Stimulated activated CD4-positive, alpha-beta T cell treated with anti-CD3 and anti-CD28 coated beads, Interleukin-2, amount 100 ng/mL, for 24 hours (primary cell): ENCODE measurements at places on chromosomes 5 and 9.

DNA sequence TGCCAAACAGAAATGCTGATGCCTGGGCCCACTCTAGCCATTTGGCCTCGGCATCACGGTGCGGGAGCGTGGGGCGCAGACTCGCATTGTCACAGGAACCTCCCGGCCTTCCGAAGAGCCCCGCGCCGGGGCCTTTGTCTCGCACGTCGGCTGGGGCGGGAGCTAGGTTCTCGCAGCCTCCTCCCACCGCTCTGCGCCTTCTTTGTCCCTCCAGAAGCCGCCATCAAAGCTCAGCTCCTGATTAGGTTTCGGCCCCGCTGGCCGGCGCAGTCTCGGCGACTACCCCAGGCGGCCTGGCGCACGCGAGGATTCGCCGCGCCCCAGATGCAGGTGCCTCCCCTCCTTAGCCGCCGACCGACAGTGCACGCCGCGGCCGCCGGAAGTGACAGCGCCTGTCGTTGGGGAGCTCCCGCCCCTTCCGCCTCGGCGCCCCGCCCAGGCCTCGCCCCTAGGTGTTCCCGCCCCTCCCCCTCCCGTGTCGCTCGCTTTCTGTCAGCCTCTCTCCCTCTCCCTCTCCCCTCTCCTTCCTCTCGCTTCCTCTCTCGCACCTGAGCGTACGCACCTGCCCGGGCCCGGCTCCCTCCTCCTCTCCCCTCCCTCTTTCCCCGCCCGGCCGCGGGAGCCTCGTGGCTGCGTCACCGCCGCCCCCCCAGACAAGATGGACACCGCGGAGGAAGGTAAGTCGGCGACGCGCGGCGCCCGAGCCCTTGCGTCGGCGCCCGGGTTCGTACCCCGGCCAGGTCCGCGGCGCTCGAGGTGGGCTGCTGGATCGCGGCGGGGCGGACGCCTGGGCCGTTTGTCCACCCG is at the start of gene MARCHF6:
TSS of gene MARCHF6 (plus strand) at position 455 of the 807 bp plus-strand sequence. CDS start at position 659, 204 bp downstream.
- DNase-seq: peak; percentile 96

DNA sequence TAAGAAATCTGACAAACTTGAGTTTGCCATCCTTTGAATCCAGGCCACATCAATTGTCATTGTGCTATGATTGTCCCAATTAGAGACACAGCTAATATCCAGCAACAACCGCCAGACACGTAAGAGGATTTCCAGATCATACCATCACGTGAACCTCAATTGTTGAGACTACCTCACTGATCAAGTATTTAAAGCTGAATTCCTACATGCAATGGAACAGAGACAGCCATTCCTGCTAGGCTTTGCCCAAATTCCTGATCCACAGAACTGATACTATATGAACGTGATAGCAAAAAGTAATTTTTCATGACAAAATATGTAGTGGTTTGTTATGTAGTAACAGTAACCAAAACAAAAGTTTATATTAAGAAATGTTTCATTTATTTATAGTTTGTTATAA is 657.7 kb downstream of the PRR16 start:
- DNase-seq: no peak

DNA sequence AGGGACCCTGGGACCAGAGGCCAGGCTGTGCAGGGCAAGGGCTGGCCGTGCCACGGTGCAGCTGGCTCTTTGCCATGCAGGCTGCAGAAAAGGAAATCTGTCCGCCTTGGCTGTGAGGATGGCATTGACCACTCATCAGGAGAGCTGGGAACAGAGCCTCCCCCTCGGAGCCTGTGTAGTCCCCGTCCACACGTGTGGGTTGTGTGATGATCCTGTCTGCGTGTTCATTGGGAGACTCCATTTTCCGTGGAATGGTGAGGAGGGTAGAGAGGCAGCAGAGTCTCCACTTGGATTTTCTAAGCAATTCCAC is 47.7 kb downstream of the EHMT1 start:
- DNase-seq: no peak

DNA sequence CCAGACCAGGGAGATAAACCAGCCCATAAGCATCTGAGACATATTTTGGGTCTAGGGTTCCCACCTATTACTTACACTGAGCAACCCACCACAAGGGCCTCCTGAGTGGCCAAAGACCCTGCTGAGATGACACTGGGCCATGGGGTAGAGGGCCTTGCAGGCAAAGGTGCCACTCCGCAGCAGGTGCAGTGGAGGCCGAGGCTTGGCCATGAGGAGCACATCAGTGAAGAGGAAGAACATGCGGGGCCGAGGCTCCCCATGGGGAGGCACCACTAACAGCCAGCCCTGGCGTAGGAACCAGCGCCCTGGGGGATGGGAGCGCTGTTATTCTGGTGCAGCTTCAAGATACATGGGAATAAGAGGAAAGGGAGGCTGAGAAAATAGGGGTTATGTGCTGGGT is 2.6 kb downstream of the ARHGEF39 start:
- no peak for DNase-seq

DNA sequence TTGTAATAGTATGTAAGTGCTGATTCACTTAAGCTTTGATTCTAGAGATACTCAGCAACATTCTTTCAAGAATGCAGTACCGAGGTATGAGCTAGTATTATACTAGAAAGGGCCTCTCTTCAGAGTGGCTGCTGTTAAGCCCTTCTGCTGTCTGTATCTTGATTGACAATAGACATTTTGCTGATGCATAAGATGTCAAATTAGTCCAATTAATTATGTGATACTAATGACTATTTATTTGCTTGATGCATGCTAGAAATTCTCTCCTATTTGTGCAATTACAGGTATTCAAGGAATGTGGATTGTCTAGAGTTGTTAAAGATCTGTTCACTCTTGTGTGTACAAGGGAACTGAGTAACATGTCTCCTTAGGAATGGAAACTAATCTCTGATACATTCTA is 92.3 kb upstream of the PTGER4 start:
- no peak for DNase-seq

DNA sequence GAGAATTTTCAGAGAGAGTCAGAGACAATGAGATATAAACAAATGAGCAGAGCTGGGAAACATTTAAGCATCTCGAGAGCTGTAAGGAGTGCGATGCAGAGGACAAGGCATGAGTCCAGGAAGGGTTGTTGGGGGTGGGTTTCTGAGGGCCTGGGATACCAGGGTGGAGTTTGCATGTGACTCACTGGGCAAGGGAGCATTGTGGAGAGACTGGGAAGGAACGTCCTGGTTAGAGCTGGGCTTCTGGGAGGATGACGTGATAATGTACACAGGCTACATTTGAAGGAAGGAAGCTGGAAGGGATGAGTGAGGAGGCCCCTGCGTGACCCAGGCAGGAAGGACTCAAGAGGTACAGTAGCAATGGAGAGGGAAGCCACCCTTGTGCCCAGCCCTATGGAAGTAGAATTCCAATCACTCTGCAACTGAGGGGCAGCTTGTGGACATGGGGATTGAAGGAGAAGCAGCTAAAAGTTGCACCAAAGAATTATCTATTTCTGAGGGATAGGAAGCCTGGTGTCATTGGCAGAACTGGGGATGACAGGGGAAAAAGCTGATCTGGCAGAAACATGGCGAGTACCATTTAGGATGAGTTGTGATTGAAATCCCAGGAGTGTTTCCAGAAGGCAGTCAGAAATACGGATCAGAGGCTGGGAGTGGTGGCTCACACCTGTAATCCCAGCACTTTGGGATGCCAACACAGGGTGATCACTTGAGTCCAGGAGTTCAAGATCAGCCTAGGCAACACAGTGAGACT is 59.3 kb upstream of the AFAP1L1 start:
- no peak for DNase-seq

- DNase-seq: no peak
Measured at GRCh38 chr5:21791304-21791703, 1061.8 kb downstream of the CDH12 start.

- DNase-seq: no peak
Measured at GRCh38 chr5:132591145-132591544, 34.4 kb downstream of the RAD50 start.

GRCh38 chr9:133121198-133121914 is at the start of gene RALGDS:
Gene RALGDS, minus strand, starts transcription at chr9:133121240. Its CDS starts 86 bp downstream, at chr9:133121154.
- peak; percentile 93 for DNase-seq

DNA sequence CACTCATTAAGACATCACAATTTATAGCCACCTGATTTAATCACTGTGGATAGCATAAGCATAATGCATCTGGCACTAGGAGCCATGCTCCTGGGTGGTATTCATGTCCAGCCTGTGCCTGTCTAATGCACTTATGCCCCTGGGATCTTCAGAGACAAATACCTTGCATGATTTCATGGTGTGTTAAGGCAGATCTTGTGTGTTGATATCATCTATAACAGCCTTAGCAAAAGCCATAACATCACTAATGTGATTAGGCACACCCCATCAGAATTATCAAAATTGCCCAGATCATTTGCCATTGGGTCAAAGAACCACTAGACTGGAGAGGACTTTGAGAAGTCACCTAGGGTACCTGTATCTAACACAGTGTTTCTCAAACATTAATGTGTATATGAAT is 43.7 kb upstream of the SELENOP start:
- DNase-seq: no peak

DNA sequence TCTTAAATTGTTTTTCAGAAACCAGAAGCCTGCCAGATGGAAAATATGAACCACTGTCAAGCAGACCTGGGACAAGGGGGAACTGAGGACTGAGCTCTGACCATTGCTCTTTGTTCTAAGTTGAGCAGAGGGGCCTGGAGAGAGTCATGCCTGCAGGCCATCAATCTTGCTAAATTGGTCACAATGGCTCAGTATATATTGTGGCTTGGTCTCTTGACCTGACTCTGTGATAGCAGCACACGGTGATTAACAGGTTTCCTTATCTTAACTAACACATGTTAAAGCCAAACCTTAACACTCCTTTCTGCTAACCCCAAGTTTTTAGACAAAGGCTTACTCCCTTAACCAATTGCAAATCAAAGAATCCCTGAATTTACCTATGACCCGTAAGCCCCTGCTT is 1281.2 kb upstream of the NUDT12 start:
- no peak for DNase-seq

DNA sequence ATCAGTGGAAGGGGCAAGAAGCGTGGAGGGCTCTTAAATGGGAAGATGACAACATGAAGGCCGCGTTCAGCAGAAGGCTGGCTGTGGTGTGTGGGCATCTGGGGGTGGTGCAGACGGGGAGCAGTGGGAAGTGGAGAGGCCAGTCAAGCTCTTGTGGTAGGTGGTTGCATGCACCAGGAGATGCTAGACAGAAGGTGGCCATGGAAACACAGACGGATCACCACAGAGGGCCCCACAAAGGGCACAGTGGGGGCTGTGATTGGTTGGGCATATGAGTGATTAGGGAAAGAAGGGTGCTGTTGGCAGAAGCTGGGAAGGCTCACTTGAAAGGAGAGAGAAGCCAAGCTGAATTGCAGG is 14.7 kb downstream of the MTMR12 start:
- no peak for DNase-seq

DNA sequence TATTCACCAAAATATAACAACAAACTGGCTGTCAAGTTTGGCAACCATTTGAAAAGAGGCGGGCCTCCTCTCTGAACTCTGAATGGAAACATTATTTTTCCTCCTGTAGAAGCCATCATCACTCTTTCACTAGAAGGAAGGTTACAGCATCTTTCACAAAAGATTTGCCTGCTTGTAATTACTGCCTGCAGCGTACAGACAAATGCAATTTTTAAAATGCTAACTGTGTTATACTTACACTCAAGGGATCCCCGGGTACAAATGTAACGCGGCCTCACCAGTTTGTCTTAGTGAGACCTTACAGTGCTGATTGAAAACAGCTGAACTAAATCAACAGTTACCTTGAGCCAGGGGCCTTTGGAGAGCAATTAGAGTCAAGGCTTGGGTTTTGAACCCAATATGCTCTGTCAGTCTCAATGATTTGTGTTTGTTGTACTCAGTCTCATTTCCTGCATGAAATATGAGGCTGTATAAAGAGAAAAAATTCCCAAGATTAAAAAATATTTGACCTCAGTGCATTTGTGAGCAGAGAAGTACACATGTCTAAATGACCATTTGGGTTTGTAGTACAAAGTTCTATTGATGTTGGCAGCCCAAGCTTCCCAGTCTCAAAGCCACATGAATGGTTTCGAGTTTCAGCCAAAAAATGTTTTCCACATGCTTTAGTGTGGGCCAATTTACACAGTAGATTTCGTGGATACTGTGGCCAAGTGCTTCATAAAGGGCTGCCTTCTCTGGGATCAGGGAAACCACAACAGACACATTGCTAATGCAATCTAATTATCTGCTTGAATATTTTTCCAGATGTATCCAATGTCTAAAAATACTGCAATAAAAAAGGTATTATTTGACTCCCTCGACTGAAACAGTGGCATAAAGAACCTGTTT is 500.0 kb downstream of the SPATA31D1 start:
- DNase-seq: no peak

DNA sequence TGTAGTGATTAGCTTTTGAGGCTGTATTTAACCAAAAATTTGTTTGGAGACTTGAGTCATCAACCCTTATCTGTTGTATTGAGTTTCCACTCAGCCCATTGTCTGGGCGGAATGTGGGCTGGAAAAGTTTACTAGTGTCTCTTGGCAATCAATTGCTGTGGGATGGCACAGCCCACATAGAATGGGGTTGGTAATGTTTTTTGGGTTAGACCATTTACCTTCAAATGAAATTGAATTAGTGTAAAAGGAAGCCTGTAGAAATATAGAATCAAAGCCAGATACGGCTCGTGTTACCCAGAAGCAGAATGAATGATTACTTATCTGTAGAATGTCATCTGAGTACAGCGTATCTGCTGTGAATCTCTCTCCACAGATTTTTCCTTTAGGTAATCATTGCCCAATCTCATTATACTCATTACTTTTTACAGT is 142.9 kb downstream of the AOPEP start:
- DNase-seq: no peak

DNA sequence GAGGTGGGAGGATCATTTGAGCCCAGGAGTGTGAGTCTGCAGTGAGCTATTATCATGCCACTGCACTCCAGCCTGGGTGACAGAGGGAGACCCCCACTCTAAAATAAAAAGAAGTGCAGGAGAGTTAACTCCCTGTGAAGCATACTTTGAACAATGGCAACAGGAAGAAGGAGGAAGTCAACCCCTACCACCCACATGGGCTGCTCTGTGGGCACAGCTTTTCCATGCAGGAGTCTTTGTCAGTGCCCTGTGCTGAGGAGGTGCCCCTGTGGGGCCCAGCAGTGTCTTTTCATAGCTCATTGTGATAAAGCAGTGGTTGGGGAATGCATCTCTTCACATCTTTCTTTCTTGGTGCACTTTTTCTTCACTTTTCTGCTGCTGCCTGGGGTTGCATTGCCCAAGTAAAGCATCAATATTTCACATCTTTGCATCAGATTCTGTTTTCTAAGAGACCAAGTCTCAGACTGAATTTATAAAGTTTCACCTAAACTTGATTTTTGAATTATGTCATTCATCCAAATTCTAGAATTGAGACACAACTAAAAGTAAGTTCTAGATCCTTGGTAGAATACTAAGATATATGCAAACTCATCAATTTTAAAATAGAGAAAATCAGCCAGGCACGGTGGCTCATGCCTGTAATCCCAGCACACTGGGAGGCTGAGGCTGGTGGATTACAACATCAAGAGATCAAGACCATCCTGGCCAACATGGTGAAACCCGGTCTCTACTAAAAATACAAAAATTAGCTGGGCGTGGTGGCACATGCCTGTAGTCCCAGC is 316.6 kb downstream of the DNAH5 start:
- DNase-seq: no peak

- no peak for DNase-seq
Measured at GRCh38 chr5:140551872-140552271, 4.4 kb downstream of the EIF4EBP3 start.

- DNase-seq: no peak
Measured at GRCh38 chr9:26939955-26940711, 6.9 kb downstream of the PLAA start.
